ENCODE measurements at places on chromosomes 13 and 19.

GRCh38 chr13:77565635-77566034 lies 30.1 kb downstream of the SCEL start:
- ATAC-seq, result peak; percentile 88

GRCh38 chr13:79459906-79460305 lies 21.0 kb upstream of the NDFIP2 start:
- no peak for ATAC-seq

GRCh38 chr19:19417046-19417445 lies 11.6 kb downstream of the GATAD2A start:
- ATAC-seq, result no peak

GRCh38 chr13:46643165-46643777 lies 90.3 kb downstream of the LRCH1 start:
- ATAC-seq, result peak; percentile 48

- ATAC-seq, result peak; percentile 65
Observed at GRCh38 chr19:17402982-17403855, 2.2 kb downstream of the BST2 start.

GRCh38 chr19:49475995-49476880 lies 2.2 kb downstream of the FLT3LG start:
- peak; percentile 50 for ATAC-seq

GRCh38 chr13:35996360-35996759 lies 134.8 kb downstream of the DCLK1 start:
- no peak for ATAC-seq

Measured in SK-N-SH treated with all-trans-retinoic acid at 6 μM for 48 hours (cell line).